Stimulated activated naive CD8-positive, alpha-beta T cell treated with anti-CD3 and anti-CD28 coated beads, Interleukin-15, amount 100 ng/mL, for 72 hours (primary cell): ENCODE measurements at places on chromosomes 5 and 9.

DNA sequence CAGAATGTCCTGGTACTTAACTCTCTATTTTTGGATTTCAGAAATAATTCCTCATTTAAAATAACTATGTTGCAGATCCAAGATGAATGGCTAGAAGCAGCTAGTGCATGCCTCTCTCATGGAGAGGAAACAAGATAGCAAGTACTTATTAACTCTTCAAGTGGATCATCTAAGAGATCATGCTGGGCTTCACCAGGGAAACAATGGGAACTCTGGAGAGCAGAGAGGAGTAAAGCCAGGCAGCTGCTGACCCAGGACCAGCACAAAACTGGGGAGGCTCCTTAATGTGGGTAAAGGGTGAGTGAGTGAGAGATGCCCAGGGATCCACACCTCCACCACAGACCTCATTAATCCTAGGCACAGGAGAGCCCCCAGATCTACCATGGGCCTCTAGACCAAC is 897.8 kb upstream of the ACO1 start:
- no peak for DNase-seq

DNA sequence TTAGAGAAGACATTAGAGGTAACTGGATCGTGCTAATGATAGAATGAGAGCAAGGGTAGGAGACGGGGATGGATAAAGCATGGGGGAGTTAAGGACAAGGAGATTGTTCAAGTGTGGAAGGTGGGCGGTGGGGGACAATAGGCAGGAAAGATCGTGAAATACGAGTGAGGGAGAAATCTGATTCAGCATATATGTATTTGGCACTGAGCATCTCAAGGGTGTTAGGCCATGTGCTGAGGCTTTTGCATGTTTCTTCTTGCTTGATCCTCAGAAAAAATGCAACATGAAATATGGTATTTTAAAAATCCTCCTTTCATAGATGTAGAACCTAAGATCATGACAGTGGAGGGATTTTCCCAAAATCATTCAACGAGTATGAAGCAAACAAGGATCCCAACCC is 240.5 kb downstream of the PAPPA start:
- no peak for DNase-seq

DNA sequence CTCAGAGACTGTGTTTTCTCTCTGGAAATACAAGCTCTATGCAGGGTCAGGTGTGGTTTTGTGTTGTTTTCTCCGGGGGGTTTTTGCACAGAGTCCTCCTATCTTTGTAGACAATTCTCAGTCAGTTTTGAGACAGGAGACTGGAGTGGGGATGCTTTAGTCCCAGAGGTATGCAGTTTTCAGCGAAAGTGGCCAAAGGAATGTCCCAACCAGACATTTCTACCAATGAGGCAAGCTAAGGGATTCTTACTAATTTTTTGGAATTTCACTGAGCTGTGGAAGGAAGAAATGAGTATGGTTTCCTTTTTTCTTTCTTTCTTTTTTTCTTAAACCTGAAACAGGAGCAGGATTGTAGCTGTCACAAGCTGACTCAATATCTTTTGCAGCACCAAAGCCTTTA is 35.3 kb upstream of the PLPP1 start:
- no peak for DNase-seq

- no peak for DNase-seq
Measured at GRCh38 chr9:8859416-8859815, 1059.8 kb upstream of the DMAC1 start.

- DNase-seq, result no peak
Measured at GRCh38 chr9:105441616-105442160, 6.1 kb upstream of the FSD1L start.

DNA sequence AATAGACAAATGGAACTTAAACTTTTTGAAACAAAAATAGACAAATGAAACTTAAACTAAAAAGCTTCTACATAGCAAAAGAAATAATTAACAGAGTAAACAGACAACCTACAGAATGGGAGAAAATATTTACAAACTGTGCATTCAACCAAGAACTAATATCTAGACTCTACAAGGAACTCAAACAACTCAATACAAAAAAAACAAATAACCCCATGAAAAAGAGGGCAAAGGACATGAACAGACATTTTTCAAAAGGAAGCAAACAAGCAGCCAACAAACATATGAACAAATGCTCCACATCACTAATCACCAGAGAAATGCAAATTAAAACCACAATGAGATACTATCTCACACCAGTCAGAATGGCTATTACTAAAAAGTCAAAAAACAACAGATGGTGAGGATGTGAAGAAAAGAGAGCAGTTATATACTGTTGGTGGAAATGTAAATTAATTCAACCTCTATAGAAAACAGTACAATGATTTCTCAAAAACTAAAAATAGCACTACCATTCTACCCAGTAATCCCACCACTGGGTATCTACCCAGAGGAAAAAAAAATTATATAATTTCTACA is 170.8 kb upstream of the RGMB start:
- no peak for DNase-seq

- no peak for DNase-seq
Measured at GRCh38 chr5:137734331-137734730, 1.6 kb downstream of the KLHL3 start.
